SK-N-SH (cell line): ENCODE measurements at places on chromosomes 4 and X. TPM values are rescaled to one million over a fixed set of nuclear protein-coding genes. Genes with fewer than 3 reads are reported as not detected.

ATP2B3 gene
- polyA plus RNA-seq, result 0.16 and 0.18 TPM in 2 replicates

CT45A2 gene
- polyA plus RNA-seq, result not detected in 2 replicates

PAGE2 gene
- 4.2 and 4.7 TPM in 2 replicates for polyA plus RNA-seq

XAGE1A gene
- polyA plus RNA-seq, result 16.0 and 76.7 TPM in 2 replicates

- DNase-seq, result no peak
Observed at GRCh38 chr4:14906805-14907204, 95.5 kb upstream of the CPEB2 start.

DNA sequence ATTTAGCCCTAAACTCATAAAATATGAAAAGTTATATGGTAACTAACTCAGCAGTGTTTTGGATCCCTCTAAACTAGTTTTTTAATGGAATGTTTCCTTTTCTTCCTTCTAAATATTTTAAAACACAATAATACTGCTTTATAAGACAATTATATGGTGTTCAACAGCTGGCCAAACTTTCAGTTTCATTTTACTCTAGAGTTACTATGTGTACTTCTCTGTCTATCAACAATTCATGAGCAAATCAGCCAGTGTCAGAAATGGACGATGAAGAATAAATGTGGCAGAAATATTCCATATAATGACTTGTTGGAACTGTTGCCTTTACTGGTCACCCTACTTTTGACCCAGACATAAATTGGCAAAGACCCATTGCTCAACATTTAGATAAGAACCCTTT, 64.8 kb upstream of the CXXC4 start:
- DNase-seq, result no peak

- no peak for DNase-seq
Observed at GRCh38 chrX:153603131-153603656, 4.3 kb upstream of the CCNQ start.

DNA sequence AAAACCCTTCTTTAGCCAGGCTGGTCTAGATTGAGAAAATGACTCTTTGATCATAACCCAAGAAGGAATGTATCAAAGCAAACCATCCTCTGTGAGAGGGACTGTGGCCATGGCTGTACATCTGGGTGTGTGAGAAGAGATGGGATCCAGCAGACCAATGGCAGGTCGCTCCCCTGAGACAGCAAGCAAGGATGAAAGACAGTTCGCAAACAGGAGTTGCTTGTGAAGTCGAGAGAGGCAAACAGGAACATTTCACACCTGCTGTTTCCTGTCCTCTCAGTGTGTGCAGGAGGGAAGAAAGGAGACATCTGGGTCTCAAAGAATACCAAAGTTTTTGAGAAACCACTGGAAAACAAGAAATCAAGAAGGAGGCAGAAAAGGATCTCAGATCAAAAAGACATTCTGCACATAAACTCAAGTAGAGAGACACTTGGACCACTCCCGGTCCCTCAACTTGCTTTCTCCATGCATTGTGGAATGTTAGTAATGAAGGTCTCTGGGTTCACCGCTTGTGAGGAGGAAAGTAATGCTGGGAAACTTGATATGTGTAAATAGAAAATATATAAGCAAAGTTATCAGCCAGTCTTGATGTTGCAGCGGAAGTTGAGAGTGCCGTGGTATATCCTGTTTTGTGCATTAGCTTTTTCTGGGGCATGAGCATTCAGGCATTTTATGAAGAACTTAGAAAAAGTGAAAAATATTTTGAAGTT, 327.5 kb downstream of the BMPR1B start:
- no peak for DNase-seq

- peak; percentile 30 for DNase-seq
Observed at GRCh38 chrX:153772316-153773217, 8.3 kb upstream of the SRPK3 start.

DNA sequence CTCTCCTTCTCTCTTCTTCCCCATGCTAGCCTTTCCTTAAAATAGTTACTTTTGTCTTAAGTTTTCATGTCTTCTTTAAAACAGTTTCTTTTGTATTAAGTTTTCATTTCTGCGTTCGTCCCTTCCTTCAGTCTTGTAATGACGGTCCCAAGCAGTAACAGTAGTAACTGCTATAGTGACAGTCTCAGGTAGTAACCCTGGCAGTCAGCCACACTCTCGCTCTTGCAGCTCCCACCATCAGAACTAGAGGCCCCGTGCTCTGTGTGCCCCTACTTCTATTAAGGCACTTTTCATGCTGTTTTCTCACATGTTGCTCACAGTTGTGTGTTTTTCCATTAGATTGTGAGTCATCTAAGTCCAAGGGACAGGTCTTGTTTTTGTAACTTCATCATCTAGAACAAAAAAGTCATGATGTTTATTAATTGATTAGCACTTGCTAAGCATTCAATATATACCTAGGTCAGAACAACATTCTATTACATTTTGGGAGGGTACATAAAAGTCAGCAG, 49.3 kb downstream of the C4orf33 start:
- no peak for DNase-seq
